Activated CD4-positive, CD25-positive, alpha-beta regulatory T cell (primary cell): ENCODE measurements at places on chromosomes 12 and 14.

GRCh38 chr12:94815958-94816357, 165.6 kb upstream of the TMCC3 start:
- DNase-seq, result no peak

- DNase-seq, result no peak
Measured at GRCh38 chr12:113926788-113927187, 39.3 kb downstream of the RBM19 start.

DNA sequence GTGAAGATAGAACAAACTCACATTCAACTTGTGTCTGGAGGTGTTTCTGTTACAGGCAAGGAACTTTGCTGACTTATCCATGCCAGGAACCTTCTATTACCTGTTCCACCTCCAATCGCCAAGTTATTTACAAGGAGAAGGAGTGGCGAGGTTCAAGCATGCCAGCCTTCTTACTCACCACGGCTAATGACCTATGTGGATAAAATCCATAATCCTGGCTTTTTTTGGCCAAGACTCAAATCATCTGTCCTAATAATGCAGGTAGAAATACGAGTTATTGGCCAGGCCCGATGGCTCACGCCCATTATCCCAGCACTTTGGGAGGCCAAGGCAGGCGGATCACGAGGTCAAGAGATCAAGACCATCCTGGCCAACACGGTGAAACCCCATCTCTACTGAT, 241.6 kb downstream of the TMEM132D start:
- DNase-seq, result no peak

DNA sequence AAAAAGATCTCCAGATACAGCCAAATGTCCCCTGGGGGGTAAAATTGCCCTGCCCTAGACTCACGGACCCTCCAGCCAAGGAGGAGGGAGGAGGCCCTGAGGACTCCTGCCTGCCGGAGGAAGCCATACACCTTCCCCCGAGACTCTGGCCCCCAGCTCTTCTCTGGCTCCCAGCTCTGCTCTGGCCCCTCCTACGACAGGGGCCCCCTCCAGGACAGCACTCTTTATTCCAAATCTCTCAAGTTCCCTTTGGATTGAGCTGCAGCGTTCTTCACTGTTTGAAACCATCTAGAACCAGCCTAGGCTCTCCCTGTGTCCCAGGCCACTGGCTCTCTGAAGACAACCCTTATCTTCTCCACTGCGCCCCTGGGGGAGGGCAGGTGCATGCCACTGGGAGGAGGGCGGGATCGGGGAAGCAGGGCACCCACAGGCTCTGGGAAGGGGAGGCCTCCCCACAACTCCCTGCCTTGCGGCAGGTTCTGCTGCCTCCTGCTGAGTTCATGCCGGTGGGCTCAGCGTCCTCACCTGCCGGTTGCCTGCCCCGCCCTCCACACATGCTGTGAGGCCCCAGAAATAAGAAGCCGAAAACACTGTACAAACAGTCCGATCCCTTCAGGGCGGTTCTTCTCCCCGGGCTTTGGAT, 112.7 kb downstream of the DICER1 start:
- no peak for DNase-seq

GRCh38 chr14:91869556-91869955, 2.2 kb upstream of the TC2N start:
- DNase-seq, result no peak
